Stimulated activated CD4-positive, alpha-beta T cell treated with anti-CD3 and anti-CD28 coated beads, Interleukin-1b, Interleukin-23, amount 100 ng/mL, for 48 hours (primary cell): ENCODE measurements at places on chromosomes 16 and 17.

- DNase-seq: no peak
These were observed 20.0 kb upstream of the RNF135 start for GRCh38 chr17:30950669-30951399.

DNA sequence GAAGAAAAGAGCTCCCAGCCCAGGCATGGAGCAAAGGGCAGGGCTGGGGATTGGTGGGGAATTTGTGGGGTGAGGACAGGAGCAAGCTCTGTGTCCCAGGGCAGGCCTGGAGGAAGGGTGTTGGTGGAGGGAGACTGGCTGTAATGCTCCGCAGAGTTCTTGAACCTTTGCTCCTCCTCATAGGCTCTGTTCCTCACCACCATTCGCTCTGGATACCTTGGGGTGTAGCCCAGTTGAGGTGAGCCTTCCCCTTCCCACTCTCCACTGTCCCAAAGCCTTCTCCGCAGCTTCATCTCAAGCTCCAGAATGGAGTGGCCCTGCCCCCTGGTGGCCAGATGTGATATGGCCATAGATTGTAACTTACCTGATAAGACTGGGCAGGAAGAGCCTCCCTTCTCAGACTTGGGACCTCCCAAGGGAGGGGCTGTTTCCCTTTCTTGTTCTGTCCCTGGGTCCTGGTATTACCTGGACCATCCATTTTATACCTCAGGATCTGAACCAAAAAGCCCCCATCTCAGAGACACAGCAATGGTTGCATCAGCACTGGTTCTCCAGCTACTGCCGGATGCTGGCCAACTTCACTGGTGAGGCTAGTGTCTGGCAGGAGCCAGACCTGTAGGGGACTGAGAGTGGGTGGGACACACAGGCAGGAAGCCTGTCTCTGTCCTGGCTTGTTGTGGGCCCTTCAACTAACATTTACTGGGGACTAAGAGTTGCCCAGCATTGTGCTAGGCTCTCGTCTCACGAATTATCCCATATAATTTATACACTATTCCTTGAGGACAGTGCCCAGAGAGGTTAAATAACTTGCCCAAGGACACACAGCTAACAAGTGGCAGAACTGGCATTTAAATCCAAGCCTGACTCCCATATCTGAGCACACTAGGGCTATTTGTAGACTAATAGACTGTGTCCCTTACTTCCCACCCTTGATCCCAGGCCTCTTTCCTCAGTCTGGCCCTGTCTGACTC lies 19.1 kb upstream of the STAC2 start:
- peak; percentile 84 for DNase-seq

DNA sequence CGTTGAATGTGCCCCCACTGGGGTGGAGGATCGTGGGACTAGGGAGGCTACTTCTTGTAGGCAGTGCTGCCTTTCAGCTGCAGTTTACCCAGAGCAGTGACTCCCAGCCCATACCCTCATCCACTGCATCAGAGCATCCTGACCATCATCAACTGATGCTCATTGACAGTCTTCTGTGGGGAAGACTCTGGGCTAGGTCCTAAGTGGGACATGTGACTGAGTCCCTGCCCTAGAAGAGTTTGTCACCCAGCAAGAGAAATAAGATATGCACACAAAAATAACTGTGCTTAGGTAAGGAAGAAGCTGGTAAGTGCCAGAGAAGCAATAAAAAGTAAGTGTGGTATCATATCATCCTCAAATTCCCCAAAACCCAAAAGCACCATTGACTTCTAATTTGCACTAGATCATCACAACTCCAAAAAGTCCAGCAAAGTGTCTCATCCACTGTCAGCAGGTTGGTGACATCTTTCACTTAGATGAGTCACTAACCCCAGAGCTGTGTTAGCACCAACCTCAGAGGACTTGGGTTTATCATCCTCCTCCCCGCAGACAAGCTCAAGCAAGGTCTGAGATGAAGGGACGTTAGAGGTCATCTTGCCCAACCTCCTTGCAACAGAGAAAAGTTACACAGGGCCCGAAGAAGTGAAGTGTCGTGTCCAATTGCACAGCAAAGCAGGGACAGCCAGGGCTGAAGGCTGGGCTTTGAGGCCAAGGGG lies 99.0 kb downstream of the CCDC182 start:
- DNase-seq: peak; percentile 22

DNA sequence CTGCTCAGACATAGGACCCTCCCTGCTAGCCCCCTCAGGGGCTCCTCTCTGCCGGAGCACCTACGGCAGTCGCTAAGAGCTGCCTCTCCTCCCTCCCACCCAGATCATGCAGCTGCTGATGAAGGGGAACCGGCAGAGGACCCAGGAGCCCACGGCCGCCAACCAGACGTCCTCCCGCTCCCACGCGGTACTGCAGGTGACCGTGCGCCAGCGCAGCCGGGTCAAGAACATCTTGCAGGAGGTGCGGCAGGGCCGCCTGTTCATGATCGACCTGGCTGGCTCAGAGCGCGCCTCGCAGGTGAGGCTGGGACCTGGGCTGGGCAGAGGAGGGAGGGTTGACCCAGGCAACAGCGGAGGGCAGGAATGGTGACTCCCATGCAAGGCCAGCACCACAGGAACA lies 17.0 kb downstream of the BTBD17 start:
- no peak for DNase-seq

DNA sequence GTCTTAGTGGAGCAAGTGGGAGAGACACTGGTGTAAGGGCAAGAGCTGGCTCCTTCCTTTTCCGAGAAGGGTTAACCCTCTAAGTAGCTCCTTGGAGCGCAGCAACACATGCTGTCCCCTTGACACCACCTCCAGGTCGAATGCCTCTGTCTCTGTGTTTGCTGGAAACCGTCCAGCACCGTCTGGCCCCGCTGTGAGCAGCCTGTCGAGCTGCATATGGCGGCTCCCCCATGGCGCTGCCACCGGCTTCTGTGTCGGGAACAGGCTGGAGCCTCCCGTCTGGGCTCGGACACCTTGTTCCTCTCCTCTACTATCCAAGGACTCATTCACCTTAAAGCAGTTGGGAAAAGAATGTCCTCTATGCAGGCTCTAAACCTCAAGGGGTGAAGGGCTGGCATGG lies 28.9 kb upstream of the WSCD1 start:
- no peak for DNase-seq

GRCh38 chr17:50134206-50135110 lies 4.5 kb upstream of the SAMD14 start:
- no peak for DNase-seq

DNA sequence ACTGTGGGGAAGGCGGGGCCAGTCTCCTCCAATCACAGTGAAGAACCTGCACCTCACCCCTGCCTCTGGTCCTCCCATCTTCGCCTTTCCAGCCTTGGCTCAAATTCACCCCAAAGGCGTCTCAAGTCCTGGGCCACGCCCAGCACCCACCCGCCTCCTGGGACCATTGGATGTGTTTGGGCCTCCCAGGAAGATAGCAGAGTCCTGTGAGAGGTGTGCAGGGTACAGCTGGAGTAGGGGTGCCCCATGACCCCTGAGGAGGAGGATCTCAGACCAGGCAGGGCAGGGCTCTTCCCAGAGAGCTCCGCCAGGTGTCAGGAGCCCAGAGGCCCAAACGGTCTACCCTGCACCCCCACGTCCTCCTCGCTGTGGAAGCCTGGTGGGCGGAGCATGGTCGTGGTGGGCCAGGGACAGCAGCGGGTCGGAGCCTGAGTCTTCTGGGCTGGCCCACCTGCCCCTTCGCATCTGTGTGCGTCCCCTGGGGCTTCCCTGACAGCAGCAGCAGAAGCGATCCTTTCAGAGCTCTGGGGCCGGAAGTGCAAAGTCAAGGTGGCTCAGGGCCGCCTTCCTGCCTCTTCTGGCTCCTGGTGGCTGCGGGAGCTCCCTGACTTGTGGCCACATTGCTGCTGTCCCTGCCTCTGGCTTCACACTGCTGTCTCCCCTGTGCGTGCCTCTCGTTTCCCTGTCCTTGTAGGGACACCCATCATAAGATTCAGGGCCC lies 34.9 kb upstream of the ZNF469 start:
- DNase-seq: no peak
